ENCODE measurements at places on chromosomes 2 and 18.

DNA sequence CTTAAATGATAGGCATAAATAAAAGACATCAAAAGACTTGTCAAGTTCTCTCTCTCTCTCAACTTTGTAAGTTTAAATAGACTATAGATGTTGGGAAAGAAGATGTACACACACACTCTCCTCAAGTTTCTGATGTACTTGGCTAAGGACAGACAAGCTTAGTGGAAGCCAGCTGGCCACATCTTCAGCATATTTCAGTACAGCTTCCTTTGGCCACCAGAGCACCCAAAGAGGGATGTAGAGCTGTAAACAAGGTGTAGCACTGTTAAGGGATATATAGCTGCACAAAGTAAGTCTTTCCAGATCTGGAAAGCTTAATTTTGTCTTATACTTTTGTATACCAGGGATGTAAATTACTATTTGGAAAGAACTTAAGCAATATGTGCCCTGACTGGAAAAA, 64.3 kb upstream of the MSTN start:
- DNase-seq: no peak

GRCh38 chr2:65706411-65706810, 274.0 kb upstream of the SPRED2 start:
- DNase-seq: no peak

DNA sequence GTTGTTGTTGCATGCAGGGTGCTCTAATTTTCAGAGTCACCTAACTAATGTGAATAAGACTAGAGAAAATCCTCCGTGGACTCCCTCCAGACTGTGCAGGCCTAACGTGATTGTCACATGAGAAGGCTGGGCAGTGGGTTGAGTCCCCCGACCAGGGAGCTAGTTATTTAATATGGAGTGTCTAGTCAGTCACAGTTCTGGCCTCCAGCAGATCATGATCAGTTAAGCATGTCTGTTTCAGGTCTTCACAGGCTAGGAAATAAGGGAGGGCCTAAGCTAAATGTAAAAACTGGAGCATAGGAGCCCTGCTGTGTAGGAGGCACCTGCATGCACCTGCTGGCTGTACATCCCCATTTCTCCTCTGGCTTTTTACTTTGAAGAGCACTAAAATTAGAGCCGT, 86.8 kb downstream of the PRPF40A start:
- DNase-seq: no peak

- DNase-seq: no peak
Measured at GRCh38 chr2:74503506-74504475, 3.7 kb downstream of the PCGF1 start.

DNA sequence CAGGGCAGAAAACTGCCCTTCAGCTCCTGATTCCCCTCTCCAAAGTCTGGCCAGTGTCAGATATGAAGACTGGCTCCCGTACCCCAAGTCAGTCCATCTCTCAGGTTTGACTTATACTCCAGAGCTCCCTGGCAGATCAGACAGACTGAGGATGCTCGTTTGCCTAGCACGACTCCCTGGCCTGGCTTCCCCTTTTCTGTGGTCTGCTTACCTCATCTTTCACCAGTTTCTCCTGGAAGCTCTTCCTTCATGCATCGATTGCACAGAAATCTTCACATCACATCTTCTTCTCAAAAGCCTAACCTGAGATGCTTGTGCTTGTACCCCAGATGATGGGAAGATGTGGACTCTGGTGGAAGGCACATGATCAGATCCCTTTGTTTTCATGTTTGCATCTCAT, 387.9 kb upstream of the POU3F3 start:
- DNase-seq: no peak

DNA sequence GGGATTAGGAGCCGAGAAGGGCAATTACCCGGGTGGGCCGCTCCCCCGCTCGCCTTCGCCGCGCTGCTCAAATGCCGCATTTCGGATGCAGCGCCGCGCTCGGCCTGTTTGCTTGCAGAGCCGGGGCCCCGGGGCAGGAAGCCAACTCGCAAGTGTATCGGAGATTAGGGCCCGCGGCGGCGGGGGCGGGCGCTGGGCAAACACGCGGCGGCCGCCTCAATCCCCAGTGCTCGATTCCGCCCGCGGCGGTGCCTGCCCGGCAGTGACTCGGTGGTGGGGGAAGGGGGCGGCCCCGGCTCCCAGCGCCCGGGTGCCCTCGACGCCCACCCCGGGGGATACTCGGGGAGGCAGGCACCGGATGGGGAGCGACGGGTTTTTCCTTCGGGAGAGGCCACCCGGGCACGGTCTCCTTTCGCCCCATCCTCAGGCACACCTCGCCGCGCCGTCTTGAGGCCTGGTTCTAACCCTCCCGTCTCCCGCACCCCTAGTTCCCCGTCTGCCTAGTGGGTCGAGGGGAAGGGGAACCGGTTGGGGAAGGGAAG, 26.6 kb upstream of the NOTO start:
- DNase-seq: peak; percentile 49

DNA sequence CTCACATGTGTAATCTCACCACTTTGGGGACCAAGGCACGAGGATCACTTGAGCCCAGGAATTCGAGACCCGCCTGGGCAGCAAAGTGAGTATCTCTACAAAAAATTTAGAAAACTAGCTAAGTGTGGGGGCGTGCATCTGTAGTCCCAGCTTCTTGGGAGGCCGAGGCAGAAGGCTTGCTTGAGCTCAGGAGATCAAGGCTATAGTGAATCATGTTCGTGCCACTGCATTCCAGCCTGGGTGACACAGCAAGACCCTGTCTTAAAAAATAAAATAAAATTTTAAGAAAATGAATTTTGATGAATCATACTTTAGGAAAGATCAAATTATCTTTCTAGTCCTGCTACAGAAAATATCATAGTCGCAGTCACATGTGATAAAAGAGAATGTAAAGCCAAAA, 46.9 kb downstream of the CABYR start:
- no peak for DNase-seq

DNA sequence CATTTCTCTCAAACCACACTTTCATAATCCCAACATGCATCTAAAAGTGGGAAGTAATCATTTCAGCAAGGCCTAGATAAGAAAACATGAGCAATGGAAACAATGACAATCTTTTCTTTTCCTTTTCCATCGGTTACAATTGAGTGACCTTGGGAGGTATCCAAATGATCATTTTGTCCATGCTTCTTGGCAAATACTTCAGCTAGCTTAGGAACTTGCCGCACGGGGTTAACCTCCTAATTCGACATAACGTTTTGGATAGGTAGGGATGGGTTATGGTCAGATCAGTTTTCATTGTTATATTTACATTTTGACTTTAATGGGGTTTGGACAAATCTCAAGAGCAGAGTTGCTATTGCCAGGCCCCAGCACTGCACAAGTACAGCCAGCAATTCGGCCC, 4.6 kb upstream of the PTPRM start:
- DNase-seq: no peak

DNA sequence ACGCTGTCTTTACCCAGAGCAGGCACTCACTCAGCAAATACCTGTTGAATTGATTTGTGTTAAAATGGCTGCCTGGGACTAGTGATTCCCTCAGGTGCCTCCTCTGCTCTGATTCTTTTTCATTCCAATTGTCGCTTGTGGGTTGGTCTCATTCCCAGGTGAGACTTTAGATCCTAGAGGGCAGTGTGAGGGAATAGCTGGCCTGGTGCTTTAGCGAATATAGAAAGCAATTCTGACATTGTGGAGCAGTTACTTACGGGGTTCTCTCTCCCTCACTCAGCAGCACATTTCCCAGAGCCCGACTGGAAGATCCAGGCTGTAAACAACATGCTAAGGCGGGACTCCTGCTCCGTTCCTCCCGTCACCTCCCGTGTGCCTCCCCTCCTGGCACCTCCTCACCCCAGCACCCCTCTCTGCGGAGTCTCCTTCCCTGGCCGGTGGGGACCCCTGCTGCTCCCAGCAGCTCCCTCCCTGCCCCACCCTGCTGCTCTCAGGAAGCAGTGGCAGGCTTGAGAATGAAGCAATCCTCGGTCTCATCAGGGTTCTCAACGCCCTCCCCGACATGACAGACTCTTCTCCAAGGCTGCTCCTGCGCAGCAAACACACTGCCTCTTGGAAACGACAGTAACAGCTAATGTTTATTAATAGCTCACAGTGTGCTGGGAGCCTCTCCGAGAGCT, 26.9 kb downstream of the CELF4 start:
- no peak for DNase-seq

DNA sequence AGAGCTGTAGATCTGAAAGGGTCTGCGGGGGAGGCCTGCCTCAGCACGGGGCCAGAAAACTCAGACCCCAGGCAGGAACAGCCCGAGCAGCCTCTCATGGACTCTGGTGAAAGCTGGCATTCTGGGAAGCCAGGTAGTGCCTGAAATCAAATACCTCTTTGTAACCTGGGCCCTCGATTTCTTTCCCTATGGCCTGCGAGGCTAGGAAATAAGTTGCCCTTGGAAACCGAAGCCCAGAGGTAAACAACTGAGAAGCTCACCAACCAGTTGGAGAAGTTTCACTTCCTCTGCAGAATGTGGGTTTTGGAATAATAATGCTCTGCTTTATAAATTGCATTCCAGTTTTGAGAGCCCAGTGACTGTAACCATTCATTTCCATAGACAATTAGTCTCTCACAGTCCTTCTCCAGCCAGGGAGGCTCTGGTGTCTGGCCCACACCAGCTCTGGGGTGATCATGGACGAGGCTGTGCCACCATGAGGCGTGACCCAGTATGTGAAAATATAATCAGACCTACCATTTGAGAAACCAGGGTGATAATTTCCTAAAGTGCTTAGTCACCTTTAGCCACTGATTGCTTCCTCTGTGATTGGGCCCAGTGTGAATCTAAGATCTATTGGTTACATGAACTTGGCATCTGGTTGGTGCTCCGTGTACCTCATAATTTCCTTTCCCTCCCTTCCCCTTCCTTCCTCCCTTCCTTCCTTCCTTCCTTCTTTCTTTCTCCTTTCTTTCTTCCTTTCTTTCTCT, 133.1 kb upstream of the PELI1 start:
- DNase-seq: peak; percentile 84

DNA sequence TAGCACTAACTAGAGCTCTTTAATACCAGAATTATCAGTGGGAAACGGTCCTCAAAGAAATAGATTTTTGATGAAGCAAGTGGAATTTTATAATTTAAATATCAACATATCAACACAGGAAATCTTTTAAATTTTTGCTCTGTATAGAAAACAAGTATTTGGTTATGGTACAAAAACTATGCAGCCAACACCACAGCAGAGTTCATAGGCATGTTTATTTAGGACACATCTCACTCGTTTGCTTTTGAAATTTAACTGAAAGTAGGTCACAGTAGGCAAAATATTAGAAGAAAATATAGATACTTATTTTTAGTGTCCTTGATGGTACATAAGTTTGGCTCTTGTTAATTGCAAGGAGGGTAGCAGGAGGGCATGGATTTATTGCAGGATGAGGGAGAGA, 34.3 kb upstream of the TANC1 start:
- DNase-seq: no peak

- no peak for DNase-seq
Measured at GRCh38 chr2:831622-832021, 119.0 kb upstream of the SNTG2 start.

DNA sequence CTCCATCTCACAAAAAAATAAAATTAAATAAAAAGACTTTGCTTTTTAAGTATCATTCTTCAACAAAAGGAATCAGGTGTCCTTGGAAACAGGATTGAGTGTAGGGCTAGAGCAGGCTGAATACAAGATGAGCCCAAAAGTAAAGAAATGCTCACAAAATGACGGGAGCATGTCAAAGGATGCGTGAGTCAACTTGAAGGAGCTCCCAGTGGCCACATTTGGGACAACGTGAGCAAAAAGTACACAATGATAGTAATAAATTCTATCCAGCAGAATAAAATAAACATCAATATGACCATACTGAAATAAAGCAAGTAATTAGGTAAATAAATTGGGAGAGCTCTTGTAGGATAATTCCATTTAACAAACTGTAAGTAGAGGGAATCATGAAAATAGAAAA, 220.7 kb downstream of the PHLPP1 start:
- no peak for DNase-seq

DNA sequence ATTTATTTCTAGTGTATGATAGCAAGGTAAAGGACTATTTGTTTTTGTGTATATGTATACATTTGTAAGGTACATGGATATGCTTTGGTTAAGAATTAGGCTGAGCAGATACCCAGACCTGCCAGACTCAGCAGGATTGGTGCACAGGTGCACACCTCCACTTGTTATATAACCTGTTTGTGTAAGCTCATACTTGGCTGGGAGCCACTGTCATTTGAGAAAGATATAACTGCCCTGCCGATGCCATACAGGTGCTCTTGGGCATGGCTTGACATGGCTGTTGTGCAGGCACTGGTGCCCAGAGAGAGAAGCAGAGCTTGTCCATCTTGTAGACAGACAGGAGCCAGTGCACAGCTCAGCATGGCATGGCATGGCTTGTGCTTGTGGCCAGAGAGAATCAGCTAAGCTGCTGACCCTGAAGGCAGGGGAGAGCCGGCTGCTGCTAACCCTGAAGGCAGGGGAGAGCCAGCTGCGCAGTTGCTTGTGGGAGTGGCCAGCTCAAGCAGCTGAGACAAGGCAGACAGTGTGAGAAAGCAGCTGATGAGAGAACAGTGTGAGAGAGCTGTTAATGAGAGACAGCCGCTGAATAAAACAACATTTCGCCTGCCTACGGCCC, 136.5 kb downstream of the RNF144A start:
- no peak for DNase-seq

DNA sequence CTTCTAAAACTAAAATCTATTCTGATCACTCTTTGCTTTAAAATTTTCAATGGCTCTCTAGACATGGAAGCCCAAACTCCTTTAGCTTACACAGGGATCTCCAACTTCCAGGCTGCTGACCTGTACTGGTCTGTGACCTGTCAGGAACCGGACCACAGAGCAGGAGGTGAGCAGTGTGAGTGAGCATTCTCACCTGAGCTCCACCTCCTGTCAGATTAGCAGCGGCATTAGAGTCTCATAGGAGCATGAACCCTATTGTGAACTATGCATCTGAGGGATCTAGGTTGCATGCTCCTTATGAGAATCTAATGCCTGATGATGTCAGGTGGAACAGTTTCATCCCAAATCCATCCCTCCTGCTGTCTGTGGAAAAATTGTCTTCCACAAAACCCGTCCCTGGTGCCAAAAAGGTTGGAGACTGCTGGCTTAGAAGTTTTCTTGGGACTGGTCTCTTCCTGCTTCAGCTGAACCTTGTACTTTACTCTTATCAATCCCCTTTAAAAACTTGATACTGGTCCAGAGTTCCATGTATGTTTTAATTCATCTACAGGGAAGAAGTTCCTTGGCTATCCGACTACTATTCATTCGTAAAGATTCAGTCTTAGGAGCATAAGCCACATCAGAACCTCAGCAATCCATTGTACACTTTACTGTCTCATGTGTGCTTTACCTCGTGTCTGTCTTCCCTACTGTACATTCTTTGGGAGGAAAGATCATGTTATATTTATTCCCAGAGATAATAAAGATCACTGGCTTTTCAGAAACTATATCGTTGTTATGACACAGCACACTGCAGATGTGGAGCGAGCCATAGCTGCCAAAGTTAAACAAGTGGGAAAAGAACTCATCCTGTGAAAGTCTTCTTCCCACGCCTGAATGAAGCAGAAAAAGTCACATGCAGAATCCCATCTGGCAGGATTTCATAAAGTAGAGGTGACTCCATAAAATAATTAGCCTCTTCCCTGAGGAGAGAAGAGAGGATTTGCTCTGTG, 183.8 kb downstream of the LRATD1 start:
- no peak for DNase-seq

GRCh38 chr2:38199127-38199526, 123.2 kb upstream of the CYP1B1 start:
- DNase-seq: no peak

Data from kidney tubule cell (primary cell).